Renal cortical epithelial cell (primary cell): ENCODE measurements at places on chromosomes 7 and 10.
A peak's percentile ranks its signal among the peaks of the same experiment; 100 is the strongest.

- DNase-seq: no peak
Measured at GRCh38 chr7:91228927-91229558, 35.2 kb upstream of the FZD1 start.

- DNase-seq: no peak
Measured at GRCh38 chr10:88149906-88150305, 286.5 kb downstream of the PTEN start.

DNA sequence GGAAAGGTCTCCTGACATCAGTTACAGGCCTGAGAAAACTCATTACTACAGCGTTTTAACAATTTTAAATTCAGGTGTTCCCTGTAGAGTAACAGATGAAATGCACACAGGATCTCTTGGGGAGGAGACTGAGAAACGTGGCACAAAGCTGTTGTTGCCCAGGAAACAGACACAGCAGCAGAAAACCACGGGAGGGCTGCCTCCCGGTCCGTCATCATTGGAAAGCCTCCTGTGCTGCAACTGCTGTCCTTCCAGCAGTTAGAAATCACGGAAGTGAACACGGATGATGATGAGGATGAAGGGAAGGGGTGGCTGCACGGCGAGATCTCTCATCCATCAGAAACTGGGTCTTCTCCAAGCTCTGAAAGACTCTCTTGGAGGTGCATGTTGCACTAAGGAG lies 94.6 kb upstream of the RNF32 start:
- no peak for DNase-seq

GRCh38 chr7:45140827-45141226 lies 16.8 kb upstream of the RAMP3 start:
- DNase-seq: no peak

DNA sequence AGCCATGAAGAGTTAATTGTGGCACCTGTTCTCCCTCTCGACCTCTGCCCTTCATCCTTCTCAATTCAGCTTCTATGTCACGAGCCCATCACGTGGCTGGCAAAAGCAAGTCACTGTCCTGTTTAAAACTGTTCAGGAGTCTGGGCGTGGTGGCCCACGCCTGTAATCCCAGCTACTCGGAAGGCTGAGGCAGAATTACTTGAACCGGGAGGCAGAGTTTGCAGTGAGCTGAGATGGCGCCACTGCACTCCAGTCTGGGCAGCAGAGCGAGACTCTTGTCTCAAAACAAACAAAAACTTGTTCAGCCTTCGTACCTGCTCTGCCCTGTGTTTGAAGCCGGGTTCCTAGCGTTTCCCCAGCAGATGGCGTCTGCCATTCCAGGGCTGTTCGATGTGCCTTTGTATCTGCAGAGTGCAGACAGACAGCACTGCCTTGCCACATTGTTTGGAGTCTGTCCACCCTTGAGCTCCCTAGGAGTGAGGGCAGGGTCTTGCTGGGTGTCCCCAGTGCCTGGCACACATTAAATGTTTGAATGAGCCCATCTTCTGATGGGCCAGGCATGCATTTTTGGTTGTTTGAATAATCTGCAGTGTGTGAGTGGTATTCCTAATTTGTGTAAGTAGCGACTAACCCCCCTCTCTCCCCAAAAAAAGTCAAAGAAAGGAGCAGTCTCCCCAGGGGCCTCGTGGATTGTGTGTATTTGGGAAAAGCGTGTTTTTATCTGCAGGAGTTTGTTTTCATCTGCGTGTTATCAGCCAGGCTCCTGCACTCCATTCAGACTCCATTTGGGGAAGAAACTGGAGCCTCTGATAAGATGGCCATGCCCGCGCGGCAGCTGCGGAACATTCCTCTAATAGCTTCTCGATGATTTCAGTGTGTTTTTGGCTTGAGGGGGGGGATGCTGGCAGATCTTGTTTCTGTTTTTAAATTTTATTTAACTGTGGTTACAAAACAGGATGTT lies 61.2 kb downstream of the DNAJB6 start:
- DNase-seq: peak; percentile 59

- DNase-seq: no peak
Measured at GRCh38 chr7:27199849-27200760, at the start of gene HOXA13. HOXA13 (minus strand) TSS chr7:27200091; CDS start chr7:27200077, 14 bp downstream.

DNA sequence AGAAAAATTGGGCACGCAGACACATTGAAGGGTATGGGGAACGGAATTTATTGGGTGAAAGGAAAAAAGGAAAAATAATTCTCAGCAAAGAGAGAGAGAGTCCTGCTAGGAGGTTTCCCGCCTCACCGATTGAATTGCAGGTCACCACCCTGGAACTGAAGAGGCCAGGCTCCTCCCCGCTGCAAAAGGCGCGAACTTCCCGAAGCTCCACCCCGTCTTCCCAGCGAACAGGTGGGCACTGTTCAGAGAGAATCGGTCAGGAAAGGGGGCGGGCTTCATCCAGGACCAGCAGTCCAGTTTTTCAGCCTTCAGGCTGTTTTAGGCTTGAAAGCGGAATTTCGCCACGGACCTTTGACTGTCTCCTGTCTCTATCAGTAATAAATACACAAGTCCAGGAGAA lies 27.3 kb upstream of the CADPS2 start:
- DNase-seq: no peak
